Left renal cortex interstitium (tissue), 4 donors: ENCODE measurements at places on chromosomes 3 and 15. TPM values are rescaled to one million over a fixed set of nuclear protein-coding genes. Genes with fewer than 3 reads are reported as not detected.

The TM4SF1 gene
- 65.2 TPM for polyA plus RNA-seq

The GASK1A gene
- 3.1 TPM for polyA plus RNA-seq

The COPS2 gene
- 92.6 TPM for polyA plus RNA-seq

The SKOR1 gene
- 0.33 TPM for polyA plus RNA-seq

DNA sequence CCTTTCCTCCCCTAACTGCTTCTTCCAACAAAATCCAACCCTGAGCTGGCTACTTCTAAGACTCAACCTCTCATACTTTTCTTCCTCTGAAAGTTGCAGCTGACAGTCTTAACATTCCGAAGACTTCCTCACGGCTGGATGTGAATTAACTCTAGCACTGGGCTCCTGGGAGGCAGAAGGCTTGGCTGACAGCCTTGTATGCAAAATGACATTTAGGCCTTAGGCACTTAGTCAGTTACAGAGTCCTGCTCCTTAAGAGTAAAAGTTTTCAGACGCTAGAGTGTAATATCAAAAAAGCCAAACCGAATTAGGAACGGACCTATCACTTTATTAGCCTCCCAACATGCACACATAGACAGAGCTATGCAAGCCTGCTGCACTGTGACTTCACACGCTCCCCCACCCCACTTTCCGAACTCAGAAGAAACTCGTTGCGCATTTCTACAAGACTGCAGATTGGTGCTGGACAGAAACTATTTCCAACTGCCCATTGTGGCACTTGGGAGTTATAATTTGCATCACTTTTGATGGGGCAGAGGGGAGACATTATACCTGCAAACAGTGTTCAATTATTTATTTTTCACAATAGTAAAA is 15.5 kb upstream of the ANXA2 start:
- no peak for DNase-seq

DNA sequence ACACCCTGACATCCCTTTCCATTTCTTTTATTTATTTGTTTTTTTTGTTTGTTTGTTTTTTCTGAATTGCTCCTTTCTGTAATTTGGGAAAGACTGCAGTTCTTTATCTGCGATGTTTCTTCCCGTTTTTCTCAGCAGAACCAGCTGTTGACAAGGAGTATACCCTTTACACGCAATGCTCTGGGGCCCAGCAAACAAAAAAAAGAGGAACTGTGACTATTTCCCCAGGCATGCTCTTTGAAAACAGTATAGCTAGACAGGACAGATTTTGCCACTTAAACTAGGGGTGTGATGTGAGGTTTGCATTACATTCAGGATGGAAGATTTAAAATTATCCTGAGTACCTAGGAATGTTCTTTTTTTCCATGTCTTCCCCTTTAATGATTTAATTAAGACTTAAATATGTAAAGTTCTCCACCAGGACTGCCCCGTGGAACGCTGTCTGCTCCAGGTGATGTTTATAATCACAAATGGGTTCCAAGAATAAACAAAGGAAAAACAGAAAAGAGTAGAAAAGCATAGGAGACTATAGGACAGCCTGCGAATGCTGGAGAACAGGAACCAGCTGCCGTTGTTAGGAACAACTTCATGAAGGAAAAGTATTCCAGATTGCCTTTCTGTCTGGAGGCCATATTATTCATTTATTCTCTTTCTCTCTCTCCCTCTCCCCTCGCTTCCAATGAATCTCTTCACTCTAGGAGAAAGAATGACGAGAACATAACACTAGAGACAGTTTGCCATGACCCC is 43.3 kb downstream of the TGFBR2 start:
- no peak for DNase-seq

GRCh38 chr15:45498701-45499100 is 23.9 kb downstream of the SLC30A4 start:
- DNase-seq = no peak

- DNase-seq = no peak
These were observed 125.7 kb downstream of the PDZRN3 start for GRCh38 chr3:73498764-73499622.

DNA sequence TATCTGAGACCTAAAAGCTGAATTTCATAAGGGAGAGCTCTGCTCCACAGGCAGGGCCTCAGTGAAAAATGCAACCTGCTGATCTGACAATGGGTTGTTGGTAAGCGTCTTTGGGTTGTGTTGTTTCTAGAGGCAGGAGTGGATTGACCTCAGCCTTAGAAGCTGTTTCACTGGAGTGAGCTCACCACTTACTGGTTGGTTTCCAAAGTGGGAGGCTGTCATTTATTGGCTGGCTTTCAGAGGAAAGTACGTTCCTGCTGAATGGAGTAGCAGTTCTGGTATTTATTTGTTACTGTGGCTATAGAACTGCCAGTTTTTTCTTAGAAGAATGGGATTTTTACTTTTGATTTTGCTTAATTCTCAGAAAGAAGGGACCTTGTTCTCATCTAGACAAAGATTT is 29.3 kb upstream of the COL6A5 start:
- no peak for DNase-seq
